ENCODE measurements at places on chromosomes 2 and 18.
A peak's percentile ranks its signal among the peaks of the same experiment; 100 is the strongest.

- DNase-seq: no peak
These were observed 113.8 kb downstream of the NFATC1 start for GRCh38 chr18:79509536-79509930.

DNA sequence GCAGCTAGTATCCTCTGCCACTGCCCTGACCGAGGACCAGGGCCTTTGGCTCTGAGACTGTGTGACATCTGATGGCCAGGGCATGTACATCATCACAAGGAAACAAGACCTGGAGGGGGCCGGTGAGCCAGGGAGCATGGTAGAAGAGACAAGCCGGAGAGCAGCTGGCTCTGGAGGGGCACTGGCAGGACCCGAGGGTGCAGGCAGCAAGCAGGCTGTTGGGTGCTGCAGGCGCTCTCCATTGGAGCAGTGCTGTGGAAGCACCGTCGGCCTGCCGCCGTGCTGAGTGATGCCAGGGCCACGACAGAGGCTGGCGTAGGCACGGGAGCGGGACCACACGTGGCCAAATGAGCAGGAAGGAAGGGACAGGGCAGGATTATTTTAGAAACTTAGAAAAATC, 335.2 kb downstream of the GBX2 start:
- no peak for DNase-seq

DNA sequence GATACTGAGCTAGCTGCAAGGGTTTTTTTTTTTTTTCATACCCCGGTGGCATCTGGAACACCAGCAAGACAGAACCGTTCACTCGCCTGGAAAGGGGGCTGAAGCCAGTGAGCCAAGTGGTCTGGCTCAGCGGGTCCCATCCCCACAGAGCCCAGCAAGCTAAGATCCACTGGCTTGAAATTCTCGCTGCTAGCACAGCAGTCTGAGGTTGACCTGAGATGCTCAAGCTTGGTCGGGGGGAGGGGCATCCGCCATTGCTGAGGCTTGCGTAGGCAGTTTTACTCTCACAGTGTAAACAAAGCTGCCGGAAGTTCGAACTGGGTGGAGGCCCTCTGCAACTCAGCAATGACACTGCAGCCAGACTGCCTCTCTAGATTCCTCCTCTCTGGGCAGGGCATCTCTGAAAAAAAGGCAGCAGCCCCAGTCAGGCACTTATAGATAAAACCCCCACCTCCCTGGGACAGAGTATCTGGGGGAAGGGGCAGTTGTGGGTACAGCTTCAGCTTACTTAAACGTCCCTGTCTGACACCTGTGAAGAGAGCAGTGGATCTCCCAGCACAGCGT, 5.1 kb upstream of the MIB1 start:
- DNase-seq: peak; percentile 8

GRCh38 chr2:241443486-241444223, 64.7 kb downstream of the STK25 start:
- DNase-seq: peak; percentile 79

DNA sequence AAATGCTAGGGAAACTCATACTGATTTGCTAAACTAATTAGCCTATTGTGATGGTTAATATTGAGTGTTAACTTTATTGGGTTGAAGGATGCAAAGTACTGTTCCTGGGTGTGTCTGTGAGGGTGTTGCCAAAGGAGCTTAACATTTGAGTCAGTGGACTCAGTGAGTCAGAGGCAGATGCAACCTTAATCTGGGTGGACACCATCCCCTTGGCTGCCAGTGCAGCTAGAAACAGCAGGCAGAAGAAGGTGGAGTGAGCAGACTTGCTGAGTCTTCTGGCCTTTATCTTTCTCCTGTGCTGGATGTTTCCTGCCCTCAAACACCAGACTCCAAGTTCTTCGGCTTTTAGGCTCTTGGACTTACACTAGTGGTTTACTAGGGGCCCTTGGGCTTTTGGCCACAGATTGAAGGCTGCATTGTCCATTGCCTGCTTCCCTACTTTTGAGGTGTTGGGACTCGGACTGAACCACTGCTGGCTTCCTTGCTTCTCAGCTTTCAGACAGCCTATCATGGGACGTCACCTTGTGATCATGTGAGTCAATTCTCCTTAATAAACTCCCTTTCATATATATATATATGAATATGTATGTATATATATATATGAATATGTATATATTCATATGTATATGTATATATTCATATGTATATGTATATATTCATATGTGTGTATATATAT, 69.7 kb downstream of the RPRM start:
- no peak for DNase-seq

DNA sequence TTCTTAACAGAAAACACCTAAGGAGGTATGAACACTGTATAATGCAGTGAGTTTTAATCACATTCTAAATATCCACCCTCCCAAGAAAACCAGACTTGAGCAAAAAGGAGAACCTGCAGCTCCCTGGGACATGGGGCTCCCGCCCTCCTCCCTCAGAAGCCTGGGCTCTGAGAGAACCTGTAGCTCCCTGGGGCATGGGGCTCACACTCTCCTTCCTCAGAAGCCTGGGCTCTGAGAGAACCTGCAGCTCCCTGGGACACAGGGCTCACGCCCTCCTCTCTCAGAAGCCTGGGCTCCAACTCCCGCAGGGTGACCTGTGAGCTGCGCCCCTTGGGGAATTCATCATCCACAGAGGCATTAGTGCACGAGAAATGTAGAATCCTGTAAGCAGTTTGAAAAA, 222.9 kb downstream of the SNTG2 start:
- no peak for DNase-seq

GRCh38 chr2:237979331-237979730, 12.5 kb downstream of the UBE2F start:
- DNase-seq: no peak

DNA sequence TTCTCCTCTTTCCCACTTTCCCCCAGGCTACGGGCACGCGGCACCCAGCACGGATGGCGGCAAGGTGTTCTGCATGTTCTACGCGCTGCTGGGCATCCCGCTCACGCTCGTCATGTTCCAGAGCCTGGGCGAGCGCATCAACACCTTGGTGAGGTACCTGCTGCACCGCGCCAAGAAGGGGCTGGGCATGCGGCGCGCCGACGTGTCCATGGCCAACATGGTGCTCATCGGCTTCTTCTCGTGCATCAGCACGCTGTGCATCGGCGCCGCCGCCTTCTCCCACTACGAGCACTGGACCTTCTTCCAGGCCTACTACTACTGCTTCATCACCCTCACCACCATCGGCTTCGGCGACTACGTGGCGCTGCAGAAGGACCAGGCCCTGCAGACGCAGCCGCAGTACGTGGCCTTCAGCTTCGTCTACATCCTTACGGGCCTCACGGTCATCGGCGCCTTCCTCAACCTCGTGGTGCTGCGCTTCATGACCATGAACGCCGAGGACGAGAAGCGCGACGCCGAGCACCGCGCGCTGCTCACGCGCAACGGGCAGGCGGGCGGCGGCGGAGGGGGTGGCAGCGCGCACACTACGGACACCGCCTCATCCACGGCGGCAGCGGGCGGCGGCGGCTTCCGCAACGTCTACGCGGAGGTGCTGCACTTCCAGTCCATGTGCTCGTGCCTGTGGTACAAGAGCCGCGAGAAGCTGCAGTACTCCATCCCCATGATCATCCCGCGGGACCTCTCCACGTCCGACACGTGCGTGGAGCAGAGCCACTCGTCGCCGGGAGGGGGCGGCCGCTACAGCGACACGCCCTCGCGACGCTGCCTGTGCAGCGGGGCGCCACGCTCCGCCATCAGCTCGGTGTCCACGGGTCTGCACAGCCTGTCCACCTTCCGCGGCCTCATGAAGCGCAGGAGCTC, 35.4 kb downstream of the KCNK3 start:
- no peak for DNase-seq

DNA sequence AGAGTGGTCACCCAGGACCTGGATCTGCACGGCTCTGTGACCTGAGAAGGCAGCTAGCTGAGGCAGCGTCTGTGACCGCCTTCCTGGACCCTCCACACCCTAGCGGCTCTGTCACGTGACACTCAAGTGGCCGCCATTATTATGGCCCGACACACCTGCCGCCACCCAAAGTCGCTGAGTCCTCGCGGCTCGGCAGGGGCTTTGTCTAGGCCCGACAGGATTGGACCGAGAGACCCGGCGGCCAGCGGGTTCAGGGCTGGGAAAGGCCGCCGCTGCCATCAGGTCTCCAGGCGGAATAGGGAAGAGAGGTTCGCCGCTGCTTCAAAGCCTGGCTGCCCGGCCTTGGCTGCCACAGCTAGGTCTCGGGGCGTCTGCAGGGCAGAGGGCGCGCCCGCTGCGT, 1162.5 kb upstream of the LRRTM1 start:
- no peak for DNase-seq

DNA sequence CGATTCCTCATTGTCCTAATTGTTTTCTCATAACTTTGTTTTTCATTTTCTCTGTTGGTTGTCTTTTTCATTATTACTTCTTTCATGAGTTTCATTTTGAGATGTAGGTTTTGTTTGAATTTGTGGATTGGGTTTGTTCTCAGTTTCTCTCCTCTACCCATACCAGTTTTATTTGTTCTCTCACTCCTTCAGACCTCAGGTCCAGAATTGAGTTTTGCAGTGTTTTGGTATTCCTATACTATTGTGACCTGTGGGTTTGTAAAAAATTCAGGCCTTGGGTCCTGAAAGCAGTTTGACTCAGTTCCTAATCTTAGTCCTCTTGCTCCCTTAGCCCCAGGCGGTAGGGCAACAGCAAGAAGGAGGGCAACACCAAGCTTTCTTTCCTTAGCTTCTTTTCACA, 28.3 kb upstream of the UBE2E3 start:
- DNase-seq: no peak
